A172 (cell line): ENCODE measurements at places on chromosomes 1 and 21. TPM values are rescaled to one million over a fixed set of nuclear protein-coding genes. Genes with fewer than 3 reads are reported as not detected.

Gene CFH
- total RNA-seq, result 2.2 and 2.5 TPM in 2 replicates

DNA sequence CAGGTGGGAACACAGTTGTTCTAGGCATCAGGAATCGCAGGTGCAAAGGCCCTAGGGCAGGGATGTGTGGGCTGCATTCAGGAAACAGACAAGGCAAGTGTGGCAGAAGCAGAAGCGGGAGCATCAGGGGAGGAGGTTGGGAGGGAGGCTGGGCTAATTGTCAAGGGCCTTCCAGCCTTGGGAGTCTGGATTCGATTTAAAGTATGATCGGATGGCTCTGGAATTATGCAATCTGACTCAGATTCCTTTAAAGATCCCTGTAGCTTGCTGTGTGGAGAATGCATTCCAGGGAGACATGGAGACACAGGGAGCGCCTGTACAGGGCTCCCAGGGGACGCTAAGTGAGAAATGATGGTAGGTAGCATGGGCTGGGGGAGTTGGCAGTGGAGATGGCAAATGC, 86.5 kb downstream of the LACTBL1 start:
- DNase-seq, result no peak

Gene C8A
- total RNA-seq, result not detected in 2 replicates

Gene BRINP3
- not detected in 2 replicates for total RNA-seq

Gene VCAM1
- total RNA-seq, result 0.05 and 1.1 TPM in 2 replicates

Gene ECE1
- total RNA-seq, result 65.8 and 66.3 TPM in 2 replicates

Gene CNR2
- total RNA-seq, result not detected in 2 replicates

- no peak for DNase-seq
These were observed 163.4 kb downstream of the ADGRL4 start for GRCh38 chr1:78843111-78843510.

Gene FCGR2B
- not detected in 2 replicates for total RNA-seq

DNA sequence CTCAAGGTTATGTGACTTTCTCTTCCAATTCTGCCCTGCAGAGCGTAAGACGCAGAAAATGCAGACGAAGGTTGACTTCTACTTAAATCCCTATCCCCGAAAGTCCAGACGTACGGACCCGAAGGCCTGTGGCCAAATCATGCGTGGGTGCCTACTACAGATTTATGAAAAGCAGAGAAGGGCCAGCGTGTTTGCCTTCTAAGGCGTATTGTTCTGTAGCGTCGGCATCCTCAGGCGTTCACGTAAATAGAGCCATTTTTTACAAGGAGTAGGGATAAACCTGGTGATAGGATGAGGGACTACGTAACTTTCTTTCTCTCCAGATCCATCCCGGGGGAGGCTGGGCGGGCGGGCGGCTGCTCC, 222 bp upstream of the GIPC2 start:
- DNase-seq, result no peak

DNA sequence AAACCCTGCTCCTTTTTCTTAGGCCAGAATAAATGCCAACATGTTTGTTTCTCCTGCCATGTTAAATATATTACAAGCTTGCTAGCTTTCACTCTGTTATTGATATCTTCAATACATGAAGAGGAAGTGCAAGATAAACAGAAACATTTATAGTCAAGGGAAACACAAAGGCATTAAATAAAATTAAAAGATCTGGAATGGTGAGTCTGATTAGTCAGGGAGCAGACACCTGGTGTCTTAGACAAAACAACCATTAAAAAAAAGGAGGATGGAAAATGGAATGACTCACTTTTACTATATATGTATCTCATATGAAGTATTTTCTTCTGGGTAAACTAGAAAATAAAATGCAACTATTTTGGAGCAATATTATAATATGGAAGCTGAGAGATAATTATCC, 123.3 kb downstream of the SMYD3 start:
- DNase-seq, result no peak

Gene CASQ2
- not detected in 2 replicates for total RNA-seq

Gene ATP5PO
- 348 and 477 TPM in 2 replicates for total RNA-seq

DNA sequence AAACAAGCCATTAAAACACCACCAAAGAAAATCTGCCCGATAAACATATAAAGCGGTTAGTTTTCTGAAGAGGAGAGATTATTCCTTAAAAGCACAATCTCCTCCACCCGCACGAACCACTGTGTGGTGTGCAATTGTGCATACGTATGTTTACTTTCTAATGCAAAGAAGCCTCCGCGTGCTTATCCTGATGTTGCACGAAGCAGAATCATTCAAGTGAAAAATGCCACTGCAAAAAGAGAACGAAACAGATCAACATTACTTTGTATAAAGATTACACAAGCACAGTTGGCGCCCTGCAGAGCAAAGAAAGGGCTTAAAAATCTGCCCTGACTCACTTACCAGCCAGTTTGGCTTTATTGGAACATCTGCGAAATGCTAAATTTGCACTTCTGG, 166.8 kb downstream of the ZNF281 start:
- DNase-seq, result no peak

Gene MRPL20
- total RNA-seq, result 117 and 151 TPM in 2 replicates

- no peak for DNase-seq
These were observed 83.4 kb upstream of the ABCD3 start for GRCh38 chr1:94334764-94335163.

DNA sequence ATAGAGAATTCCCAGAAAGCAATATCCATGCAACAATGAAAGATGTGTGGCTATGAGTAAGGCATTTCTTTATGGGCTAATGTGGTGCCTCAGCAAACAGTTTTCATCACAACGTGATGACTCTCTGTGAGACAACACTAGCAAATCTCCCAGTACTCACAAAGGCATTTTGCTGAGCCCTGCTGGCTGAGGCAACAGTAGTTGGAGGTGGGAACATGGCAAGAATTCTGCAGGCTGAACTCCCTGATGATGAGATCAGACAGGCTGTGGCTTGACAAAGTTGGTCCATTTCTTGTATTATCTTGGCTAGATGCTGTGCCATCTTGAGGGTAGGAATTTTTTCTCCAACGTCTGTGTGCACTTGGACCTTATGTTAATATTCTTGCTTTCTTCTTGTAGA, 24.6 kb downstream of the PROX1 start:
- DNase-seq, result no peak

- peak; percentile 100 for DNase-seq
These were observed 151.4 kb downstream of the TGFB2 start for GRCh38 chr1:218496561-218496960.

DNA sequence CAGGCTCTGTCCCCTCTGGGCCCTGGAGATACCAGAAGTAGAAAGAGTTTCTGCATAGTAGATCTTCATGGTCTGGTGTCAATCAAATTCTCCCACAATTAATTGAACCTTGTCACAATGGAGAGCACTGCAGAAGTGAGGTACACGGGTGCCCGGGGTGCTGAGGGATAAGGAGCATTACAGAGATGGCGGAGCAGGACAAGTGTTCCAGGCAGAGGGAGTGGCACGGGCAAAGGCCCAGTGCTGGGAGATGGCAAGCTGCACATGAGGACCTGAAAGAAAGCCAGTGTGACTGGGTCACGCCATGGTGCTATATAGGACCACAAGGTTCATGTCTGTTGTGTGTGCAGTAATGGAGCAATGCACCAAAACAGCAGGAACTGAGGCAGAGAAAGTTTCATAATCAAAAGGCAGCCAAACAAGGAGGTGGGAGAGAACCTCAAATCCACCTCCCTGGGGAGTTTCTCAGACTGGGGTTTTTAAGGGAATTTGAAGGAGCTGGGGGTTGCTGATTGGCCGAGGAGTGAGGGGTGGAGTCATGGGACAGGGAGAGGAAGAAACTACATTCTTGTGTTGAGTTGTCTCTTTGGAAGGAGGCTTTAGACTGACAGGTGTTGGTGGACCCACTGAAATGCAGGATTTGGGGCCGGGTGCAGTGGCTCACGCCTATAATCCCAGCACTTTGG, 27.7 kb downstream of the ACOT11 start:
- DNase-seq, result no peak

DNA sequence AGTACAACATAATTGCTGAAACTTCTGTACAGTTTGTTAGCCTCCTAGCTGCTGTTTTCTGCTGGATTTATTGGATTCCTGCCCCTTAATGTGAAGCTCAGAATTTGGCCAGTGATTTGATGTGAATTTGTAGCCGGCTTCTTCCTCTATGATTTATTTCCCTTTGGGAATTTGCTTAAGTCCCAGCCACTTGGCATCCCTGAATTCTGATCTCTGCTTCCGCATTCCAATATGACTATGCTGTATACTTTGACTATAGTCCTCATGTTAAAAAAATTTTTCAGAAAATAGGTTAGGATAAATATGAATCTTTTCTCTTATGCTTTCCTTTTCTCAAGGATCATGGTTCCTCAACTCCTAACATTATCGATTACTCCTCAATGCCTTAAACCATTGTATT, 12.4 kb upstream of the LRIF1 start:
- peak; percentile 31 for DNase-seq
